CD4-positive, alpha-beta T cell (primary cell): ENCODE measurements at places on chromosomes 16 and 17. TPM values are rescaled to one million over a fixed set of nuclear protein-coding genes. Genes with fewer than 3 reads are reported as not detected.

DNA sequence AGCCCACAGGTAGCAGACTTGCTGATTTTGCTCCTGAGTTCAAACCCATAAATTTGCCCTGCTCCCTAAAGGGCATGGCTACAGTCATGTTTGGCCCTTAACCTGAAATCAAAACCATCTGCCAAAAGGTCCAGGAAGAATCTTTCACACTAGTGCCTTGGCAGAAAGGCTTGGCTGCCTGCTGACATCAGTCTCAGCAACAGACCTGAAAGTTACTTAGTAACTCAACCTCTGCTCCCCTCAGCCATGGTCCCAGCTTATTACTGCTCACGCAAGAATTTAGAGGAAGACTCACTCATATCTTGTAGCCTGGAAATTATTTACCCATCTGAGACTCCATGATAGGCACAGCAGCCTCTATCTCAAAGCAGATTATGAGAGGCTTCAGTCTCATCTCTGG lies 98.0 kb upstream of the KIF2B start:
- DNase-seq, result no peak

DNA sequence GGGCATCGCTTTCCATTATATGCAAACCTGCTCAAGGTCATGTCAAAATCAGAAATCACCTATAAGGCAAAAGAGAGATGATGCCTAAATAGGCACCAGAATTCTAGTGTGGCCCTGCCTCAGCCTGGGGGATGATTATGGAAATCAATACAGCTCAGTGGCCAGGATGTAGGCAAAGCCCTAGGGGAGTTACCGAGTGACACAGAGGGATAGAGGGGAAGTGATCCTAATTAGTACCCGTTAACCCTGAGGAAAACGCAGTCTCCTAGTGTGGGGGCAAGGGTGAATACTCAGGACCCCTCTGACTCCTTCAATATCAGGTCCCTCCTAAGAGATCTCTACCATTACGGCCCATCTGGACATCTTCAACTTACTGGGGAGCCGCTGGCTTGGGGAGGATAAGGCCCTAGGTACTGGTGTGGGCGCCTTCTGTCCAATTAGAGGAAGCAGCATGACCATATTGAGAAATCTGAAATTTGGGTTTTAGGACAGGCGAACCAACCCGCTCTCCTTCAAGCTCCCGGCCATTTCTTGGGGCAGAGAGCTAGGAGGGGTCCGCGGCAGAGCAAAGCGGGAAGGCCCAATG lies 725 bp downstream of the NT5C3B start:
- DNase-seq, result no peak

- no peak for DNase-seq
These were observed 121.8 kb downstream of the SPACA3 start for GRCh38 chr17:33113276-33113990.

DNA sequence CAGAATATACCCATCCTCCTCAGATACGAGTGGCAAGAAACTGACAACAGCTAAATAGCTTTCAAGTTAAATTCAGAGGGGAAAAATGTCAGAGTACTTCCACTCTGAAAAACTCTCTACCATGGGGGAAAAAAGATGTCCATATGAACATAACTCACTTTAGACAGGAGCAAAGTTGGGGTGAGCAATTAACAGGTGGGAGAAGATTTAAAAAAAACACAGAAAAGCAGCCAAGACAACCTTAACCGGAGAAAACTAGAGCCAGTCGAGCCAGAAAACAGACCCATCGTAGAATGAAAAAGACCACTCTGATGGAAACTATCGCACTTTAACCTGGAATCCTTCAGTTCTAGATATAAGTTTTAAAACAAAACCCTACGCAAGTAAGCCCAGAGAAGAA lies 833 bp downstream of the TERF2 start:
- no peak for DNase-seq

GRCh38 chr17:33272438-33272837 lies 20.7 kb downstream of the ASIC2 start:
- DNase-seq, result no peak

WFIKKN2 gene
- total RNA-seq, result not detected

GRCh38 chr16:65658787-65659220 lies 536.9 kb upstream of the CDH11 start:
- DNase-seq, result no peak

GDPD3 gene
- total RNA-seq, result 6.4 TPM

GRCh38 chr17:42287305-42287976 lies 857 bp upstream of the STAT5A start:
- DNase-seq, result no peak

SLC6A2 gene
- not detected for total RNA-seq

DPEP3 gene
- total RNA-seq, result 0.53 TPM

CACNG3 gene
- total RNA-seq, result not detected

CACNG5 gene
- not detected for total RNA-seq

GRCh38 chr17:61249649-61250299 lies 149.9 kb upstream of the TBX2 start:
- no peak for DNase-seq

MRPS7 gene
- total RNA-seq, result 35.2 TPM

DNA sequence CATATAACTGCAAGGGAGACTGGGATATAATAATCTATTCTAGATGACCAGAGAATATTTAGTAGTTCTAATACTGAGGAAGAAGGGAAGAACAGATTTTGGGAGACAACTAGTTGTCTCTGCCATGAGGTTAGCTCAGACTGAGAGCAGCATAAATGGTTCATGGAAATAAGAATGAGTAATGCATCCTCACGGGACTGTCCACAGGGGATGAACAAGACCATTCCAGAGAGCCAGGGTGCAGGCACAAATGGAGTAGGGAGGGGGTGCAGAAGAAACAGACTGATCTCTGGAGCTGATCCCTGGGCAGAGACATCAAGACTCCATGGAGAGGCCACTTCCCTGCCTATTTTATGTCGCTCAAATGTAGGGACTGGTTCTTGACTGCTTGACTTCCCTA lies 30.4 kb downstream of the NLRC5 start:
- no peak for DNase-seq

- DNase-seq, result no peak
These were observed 7.1 kb downstream of the MIEN1 start for GRCh38 chr17:39722965-39723848.

PPY gene
- total RNA-seq, result not detected

DNA sequence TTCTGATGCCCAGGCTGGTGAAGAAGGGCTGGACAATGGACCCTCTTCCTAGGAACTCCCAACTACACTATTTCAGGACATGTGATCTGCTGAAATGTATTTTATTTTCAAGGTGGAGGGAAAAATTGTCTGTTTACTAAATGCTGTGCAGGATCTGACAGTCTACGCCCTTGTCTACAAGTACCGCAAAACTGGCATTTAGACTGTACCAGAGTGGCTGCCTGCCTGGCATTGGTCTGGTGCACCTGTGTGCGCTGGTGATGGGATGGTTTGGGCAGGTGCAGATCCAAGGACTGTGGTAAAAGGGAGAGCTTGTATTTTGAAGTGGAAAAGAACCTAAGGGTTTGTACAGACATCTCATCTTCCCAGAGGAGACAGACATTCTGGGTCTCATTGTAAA lies 79.7 kb downstream of the AIPL1 start:
- DNase-seq, result no peak

- DNase-seq, result no peak
These were observed 49.5 kb upstream of the MYOCD start for GRCh38 chr17:12616161-12616560.

DCTPP1 gene
- total RNA-seq, result 5.4 TPM

GRCh38 chr17:3961564-3962047 lies 2.6 kb downstream of the ATP2A3 start:
- DNase-seq, result peak; percentile 61

GRCh38 chr17:28397687-28398279 lies 8.2 kb downstream of the SLC46A1 start:
- no peak for DNase-seq

DNA sequence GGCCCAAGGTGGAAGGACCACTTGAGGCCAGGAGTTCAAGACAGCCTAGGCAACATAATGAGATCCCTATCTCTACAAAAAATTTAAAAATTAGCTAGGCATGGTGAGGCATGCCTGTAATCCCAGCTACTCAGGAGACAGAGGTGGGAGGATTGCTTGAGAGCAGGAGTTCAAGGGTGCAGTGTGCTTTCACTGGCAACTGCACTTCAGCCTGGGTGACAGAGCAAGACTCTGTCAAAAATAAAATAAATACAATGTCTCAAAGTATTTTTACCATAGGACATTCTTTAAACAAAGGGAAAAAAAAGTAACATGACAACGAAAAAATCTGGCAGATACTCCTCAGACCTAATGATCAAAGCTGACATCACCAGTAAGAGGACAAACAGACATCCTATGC lies 72.6 kb downstream of the FBXL20 start:
- DNase-seq, result no peak
